ENCODE measurements at places on chromosomes 5 and 9.

DNA sequence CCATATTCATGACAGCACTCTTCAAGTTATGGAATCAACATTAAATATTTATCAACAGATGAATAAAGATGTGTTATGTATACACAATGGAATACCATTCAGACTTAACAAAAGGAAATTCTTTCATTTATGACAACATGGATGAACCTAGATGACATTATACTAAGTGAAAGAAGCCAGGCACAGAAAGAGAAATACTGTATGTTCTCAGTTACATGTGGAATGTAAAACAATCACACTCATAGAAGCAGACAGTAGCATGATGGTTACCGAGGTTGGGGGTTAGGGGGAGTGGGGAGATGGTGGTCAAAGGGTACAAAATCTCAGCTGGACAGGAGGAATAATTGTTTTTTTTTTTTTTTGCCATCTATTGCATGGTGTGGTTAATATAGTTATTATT, 431.9 kb downstream of the DMAC1 start:
- DNase-seq: no peak

DNA sequence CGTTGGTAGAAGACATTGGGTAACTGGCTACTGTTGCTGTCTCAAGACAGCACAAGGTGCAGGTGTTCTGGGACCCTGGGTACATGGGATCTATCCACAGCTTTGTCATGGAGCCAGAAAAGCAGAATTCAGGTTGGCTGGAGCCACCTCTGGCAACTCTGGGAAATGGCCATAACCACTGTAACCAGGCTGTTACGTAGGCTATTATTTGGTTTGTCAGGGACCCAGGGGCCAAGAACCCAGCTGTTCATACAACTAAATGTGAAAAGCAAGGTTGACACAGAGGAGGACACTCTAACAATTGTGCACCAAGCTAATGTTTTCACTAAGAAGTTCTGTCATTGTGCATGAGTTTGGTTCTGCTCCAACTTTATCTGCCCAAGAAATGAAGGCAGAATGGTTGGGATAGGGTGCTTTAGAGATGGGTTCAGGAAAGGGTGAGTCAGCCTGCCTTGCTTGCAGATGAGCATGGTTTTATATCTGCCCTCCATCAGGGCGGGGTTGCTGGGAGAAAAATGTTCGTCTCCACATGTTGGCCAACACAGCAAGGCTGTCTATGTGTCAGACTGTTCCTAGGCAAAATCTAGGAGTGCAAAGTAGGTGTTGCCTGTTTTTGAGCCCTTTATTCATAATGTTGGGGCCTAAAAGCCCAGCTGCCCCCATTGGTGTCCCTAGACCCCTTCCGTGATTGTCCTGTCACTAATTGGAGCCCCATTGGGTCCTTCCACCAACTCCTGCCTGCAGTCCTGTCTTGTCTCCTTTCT, 131.3 kb upstream of the DAP start:
- no peak for DNase-seq

GRCh38 chr5:76691467-76692273, 24.3 kb upstream of the F2R start:
- DNase-seq: no peak

GRCh38 chr9:268616-269015, 54.0 kb downstream of the DOCK8 start:
- DNase-seq: no peak

DNA sequence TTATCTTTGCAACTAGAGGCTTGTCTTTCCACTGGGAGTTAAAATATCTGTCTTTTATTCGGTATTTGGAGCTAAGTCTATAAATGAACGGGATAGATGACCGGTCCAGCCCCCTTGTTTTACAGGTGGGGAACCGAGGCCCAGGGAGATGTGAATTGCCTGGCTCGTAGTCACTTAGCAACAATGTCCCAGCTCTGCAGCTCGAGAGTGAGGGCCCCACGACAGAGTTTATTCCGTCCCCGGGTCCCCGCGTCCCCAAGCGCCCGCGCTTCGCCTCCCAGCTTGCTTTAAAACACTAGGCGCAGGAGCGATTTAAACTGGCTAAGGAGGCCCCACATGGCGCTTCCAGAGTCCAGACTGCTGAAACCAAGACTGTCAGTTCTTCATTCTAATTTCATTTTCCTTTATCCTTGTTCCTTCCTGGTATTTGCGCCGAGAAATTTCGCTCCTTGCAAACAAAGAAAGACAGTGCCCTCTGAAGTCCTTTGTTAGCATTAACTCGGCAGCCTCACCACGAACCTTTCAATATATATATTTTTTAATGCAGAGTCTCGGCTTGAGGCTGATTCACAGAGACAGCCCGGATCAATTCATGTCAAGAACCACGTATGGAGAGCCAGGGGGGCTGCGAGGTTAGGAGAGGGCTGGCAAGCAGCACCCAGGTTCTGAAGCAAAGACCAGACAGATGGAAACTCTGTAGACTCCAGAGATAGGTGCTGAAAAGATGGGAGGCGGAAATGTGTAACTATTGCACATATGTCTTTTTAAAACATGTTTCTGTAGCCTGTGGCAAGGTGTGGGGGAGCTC, 1.4 kb upstream of the ENC1 start:
- peak; percentile 26 for DNase-seq

All from NCI-H345 (cell line).